CD4-positive, alpha-beta T cell treated with Interleukin-10 for 1 hour (primary cell): ENCODE measurements at places on chromosomes 2 and 18.

GRCh38 chr18:51668607-51669006, 471.1 kb upstream of the MEX3C start:
- no peak for DNase-seq

- no peak for DNase-seq
Measured at GRCh38 chr2:114526841-114527240, 84.4 kb downstream of the DPP10 start.

- DNase-seq = no peak
Measured at GRCh38 chr2:109468893-109469292, 144.9 kb downstream of the SEPTIN10 start.

DNA sequence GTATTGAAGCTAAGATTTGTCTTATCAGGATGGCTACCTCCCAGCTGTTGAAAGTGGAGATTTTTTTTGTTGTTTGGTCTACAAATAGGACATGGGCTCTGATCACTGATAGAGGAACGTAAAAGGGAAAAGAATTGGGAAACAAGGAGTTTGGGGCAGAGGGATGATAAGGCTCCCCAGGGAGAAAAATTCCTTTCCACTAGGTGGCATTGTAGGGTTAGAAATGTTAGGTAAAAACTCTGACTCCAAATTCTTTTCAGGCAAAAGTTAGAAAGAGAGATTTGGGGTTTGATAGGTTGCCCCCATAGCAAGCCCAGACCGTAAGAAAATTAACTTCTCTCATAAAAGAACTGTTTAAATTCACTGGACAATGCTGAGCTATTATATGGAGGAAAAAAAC, 19.8 kb downstream of the CMPK2 start:
- no peak for DNase-seq

DNA sequence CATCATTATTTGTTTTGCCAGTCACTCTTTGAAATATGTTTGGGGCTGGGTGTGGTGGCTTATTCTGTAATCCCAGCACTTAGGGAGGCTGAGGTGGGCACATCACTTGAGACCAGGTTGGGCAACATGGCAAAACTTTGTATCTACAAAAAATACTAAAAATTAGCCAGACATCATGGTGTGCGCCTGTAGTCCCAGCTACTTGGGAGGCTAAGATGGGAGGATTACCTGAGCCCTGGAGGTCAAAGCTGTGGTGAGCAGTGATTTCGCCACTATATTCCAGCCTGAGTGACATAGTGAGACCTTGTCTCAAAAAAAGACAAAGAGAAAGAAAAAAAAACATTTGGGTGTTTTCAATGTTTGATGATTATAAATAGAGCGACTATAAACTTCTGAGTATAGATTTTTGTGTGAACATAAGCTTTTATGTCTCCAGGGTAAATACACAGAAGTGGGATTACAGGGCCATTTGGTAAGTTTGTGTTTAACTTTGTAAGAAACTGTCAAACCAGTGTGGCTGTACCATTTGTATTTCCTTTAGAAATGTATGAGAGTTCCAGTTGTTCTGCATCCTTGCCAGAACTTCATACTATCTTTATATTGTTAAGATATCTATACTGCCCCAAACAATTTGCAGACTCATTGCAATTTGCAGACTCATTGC, 15.8 kb downstream of the BIRC6 start:
- no peak for DNase-seq

- DNase-seq = no peak
Measured at GRCh38 chr2:59540864-59541263, 1012.6 kb downstream of the BCL11A start.

GRCh38 chr18:34153711-34154110, 71.0 kb downstream of the NOL4 start:
- no peak for DNase-seq

DNA sequence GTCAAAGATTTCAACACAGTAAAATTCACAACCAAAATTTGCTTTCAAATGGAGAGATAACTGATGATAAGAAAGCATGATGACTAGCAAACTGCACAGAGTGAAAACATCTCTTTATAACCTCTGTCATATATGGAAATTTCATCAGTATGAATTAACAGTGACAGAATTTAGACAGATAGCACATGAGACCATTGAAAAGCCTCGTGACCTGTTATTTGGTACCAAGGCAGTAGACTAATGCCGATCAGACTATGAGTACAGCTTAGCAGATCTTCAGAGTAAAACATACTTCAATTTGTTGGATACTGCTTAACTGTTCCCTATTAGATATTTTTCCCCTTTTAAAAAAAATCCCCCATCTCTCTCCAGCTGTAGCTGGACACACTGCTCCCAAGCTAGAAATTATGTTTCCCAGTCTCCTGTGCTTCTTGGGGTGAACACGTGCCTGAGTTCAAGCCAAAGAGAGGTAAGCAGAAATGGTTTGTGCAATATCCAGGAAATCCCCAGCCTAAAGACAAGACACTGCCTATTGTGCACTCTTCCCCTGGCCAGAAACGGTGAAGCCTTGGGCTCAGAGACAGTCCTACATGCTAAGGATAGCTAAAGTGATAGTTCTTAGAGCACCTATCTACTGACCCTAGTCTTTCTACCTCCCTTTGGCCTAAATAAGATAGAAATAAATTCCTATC, 256.1 kb downstream of the NCKAP5 start:
- DNase-seq = no peak

DNA sequence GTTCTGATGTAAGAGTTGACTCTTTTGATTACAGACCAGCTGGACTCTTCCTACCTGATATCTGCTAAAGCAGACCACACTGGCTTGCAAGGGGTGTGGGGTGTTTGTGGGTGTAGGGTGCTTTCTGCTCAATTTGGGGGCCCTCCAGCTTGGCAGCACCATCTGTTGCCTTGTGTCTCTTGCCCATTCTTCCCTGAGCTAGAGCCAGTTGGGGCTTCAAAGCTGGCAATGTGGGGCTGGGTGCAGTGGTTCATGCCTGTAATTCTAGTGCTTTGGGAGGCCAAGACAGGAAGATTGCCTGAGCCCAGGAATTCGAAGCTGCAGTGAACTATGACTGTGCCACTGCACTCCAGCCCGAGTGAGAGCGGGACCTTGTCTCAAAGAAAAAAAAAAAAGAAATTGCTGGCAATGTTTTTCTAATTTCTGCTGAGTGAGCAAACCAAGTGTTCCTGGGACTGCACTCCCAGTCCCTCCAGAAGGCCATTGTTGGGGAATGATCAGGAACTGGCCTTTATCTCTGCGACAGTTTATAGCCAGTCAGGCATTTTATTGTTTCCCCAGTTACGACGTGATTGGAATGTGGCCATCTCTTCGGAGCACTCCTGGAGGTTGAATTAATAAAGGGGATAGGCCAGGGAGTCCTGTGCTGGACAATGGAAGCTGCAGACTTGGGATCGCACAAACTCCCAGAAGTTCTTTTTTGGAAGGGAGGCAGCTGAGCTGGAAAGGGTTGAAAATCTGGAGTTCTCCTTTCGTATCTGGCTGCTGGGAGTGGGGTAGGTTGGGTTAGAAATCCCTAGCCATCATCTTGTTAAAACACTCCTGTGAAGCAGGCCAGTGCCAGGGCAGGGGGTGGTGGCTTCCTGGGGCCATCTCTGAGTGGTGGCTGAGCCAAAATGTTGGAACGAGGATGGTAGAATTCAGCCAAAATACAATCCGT, 57.2 kb downstream of the LIPG start:
- DNase-seq = no peak

DNA sequence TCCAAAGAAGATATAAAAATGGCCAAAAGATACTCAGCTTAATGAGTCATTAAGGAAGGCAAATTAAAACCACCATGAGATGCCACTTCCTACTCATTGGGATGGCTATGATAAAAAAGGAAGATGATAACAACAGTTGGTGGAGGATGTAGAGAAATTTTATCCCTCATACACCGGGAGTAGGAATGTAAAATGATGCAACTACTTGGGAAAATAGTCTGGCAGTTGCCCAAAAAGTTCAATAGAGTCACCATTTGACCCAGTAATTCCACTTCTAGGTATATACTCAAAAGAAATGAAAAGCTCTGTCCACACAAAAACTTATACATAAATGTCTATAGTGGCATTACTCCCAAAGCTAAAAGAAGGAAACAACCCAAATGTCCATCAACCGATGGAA, 10.1 kb upstream of the SULT1C2 start:
- DNase-seq = no peak

- no peak for DNase-seq
Measured at GRCh38 chr2:196967116-196967515, 40.6 kb upstream of the PGAP1 start.

DNA sequence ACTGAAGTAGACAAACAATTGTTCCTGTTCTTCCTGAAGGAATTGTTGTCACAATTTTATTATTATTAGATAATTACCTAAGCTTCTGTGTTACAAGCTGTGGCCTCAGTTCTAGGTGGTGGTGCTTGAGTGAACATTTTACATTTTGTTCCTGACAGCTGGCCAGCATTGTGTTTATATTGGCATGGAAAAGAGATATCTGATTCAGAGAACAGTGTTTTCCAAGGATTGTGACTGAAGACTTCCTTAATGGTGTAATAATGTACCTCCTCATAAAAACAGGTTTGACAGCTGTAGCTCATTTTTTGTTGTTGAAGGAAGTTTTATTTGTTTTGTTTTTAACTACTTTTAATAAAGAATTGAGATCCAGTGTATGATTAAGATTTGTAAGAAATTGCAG, 95.2 kb downstream of the EPB41L5 start:
- no peak for DNase-seq

DNA sequence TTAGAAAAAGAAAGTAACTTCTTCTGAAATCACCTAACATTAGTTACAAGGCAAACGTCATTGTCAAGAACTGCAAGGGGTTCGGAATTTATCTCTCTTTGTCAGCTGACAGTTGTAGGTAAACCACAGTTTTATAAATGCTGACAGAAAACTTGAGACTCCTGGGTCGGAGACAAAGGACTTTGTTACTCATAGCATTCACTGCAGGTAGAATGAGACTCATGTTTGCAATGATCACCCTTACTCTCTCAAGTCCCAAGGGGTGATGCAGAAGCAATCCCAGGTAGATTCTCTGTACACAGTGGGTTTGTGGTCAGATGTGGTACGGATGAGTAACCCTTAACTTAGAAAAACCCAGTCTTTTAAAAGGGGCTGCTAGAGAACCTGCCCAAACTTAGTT, 757.8 kb downstream of the TRIB2 start:
- no peak for DNase-seq
